NCI-H226 (cell line): ENCODE measurements at places on chromosomes 1 and 21.

- DNase-seq: no peak
These were observed 1.6 kb upstream of the OR10T2 start for GRCh38 chr1:158400871-158401270.

DNA sequence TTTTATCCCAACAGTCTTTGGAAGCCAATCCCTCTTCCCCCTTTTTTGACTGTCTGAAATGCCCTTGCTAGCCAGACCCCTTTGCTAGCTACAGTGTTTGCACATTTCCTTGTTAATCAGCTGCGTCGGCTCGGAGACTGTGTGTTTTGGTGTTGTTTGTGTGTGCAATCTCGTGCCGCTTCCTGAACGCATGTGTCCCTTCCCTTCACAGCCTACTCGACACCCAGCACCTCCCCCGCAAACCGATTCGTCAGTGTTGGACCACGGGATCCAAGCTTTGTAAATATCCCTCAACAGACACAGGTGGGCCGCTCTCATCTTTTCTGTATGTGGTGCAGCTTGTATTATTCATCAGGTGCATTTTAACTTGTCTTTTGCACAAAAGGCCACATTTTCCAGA is 298.7 kb downstream of the TM2D1 start:
- DNase-seq: no peak

GRCh38 chr1:64471218-64472039 is 1.5 kb downstream of the CACHD1 start:
- DNase-seq: no peak

- DNase-seq: no peak
These were observed 189.1 kb downstream of the SMYD3 start for GRCh38 chr1:246318036-246318359.

DNA sequence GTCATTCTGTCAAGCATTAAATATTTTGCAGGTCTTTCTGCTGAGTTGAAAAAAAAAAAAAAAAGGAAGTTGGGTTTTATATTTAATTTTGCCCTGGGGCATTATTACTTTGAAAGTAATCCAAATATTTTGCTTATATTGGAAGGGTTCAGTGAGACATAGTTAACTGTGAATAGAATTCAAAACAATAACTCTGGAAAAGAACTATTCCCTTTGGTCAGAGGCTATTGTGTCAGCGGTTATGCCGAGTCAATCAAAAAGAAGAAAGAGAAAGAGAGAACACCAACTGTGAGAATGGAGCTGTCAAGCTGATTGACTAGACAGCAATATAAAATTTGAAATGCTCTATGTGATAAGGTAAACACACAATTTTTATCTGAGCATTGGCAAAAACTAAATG is 761.7 kb downstream of the ADGRL2 start:
- DNase-seq: no peak
